NCI-H1105 (cell line): ENCODE measurements at places on chromosomes 16 and 17.
A peak's percentile ranks its signal among the peaks of the same experiment; 100 is the strongest.

- no peak for DNase-seq
These were observed 5.7 kb downstream of the CALB2 start for GRCh38 chr16:71364133-71364681.

DNA sequence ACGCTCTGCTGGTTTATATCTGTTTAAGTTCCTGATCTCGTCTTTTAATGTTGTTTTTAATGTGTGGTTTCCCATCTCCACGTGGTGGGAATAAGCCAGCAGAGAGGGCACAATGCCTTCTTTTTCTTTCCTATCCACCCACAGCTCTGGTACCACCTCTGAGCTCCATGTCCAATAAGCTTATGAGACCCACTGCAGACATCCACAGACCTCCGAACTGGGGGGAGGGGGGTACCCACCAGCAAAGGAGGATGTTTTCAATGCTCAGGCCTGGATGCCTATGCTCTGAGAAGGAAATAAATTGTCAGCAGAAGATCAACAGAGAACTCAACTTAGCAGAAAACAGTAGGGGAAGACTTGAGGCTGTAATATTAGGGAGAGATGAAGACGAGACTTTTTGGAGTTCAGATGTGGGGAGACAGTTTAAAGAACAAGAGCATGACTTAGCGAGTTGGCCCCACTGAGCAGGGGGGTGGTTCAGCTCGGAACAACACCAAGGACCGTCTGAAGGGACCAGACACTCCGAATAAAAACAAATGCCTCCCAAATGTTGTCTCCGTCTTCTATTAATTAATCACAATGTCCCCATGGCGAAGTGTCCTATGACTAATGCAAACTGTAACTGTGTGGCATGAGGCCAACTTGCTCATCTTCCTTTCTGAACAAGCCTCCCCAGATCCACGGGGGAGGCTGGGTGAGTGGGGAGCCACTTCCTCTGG lies 62.7 kb downstream of the GAS7 start:
- DNase-seq = no peak

DNA sequence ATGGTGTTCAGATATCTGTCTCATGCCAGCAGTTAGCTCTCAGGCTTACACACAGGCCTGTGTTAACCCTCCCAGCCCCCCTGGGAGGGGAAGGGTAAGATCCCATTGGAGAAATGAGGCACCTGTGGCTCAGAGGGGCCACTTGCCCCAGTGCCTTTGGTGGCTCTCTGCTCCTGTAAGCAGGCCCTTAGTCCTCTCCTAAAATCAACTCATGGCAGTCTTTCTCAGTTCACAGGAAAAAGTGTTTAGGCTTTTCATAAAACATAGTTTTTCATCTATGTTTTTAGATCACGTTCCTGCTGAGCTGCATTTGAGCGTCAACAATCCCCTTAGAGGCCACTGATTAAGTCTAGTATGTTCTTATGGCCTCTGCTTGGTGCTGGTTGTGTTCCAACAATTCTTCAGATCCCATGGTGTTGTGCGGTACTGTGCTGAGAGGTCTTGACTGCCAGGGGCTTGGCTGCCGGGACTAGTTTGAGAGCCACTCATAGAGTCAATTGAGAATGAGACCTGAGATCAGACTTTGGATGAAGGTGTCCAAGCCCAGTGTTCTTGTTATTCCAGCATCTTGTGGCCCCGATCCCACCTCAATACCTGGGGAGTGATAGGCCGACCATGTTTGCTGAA lies 10.6 kb downstream of the TAOK2 start:
- DNase-seq = no peak

- DNase-seq = peak; percentile 57
These were observed 21.6 kb upstream of the RASL10B start for GRCh38 chr17:35709874-35710273.

DNA sequence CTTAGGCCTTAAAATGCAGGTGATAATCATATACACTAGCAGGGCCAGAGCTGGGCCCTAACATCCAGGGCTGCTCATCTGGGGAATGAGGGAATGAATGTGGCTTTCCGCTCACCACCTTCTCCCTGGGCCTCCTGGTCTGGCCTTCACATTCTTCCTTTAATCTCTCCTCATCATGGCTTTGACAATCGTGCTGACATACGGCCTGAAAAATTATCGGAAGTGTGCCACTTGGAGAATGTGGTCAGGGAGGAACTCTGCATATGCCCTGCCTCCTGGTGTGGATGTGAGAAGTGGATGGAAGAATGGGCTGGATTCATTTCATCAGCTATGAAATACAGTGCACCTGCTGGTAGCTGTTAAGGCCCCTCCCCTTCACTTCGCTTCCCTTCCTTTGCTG lies 2.4 kb downstream of the WSCD1 start:
- no peak for DNase-seq

- DNase-seq = no peak
These were observed 21.4 kb downstream of the PLCD3 start for GRCh38 chr17:45110676-45111611.

DNA sequence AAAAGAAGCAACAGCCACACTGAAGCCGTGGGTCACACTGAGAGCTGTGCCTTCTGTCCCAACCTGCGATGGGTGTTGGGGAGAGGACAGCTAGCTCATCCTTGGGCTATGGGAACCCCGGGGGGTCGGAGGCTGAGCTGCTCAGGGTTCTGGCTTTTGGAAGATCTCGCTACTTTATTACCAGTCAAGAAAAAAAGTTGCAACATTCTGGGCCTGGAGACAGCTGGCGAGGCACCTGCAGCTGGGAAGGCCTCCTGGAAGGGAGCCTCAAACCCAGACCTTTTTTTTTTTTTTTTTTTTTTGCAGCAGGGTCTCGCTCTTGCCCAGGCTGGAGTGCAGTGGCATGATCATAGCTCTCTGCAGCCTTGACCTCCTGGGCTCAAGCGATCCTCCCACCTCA lies 24.9 kb downstream of the TPSD1 start:
- no peak for DNase-seq

- no peak for DNase-seq
These were observed 2.7 kb upstream of the KCNJ18 start for GRCh38 chr17:21689604-21690003.

- no peak for DNase-seq
These were observed 6.6 kb downstream of the LPO start for GRCh38 chr17:58244963-58245362.

- DNase-seq = no peak
These were observed 25.1 kb downstream of the SLC6A4 start for GRCh38 chr17:30210366-30210765.

DNA sequence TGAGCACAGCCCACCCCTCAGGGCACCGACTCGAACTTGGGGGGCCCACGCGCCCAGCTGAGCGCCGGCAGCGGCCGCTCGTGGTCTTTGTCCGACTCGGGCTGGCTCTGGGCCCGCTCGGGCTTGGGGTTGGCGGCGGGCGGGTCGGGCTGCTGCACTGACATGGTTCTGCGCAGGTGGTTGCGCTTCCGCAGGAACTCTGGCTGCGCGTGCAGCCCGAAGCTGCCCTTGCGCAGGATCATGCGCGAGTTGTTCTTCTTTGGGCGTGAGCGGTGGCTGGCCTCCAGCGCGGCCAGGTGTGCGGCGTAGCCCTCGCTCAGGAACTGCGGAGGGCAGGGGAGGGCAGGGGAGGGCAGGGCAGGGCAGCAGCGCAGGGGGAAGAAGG lies 11.1 kb downstream of the PIMREG start:
- no peak for DNase-seq

GRCh38 chr17:70225276-70225675 lies 55.9 kb downstream of the KCNJ2 start:
- no peak for DNase-seq

DNA sequence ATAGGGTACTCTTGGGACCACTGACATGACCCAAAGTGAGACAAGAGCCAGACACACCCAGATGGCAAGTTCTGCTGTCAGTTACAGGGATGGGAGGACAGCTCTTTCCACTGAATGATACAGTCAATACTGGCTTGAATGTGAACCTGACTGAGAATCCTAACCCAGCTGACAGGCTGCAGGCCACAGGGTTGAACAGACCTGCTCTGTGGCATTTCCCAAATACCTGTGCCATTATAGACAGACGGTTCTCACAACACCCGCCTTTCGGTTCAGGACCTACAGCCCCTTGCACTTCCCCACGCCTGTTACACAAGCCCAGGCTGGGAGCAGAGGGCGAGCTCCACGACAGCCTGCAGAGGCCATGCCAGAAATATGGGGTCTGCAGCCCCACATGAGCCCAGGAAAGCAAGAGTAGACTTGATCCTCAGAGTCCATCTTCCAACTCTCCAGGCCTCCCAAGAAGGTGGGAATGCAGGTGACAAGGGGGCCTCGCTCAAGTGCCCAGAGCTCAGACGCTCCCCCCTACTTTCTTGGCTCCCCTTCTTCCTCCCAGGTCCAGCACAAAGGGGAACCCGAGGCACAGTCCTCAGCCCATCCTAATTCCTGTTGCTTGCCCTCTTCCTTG lies 314.3 kb downstream of the SOX9 start:
- no peak for DNase-seq

- DNase-seq = no peak
These were observed 24.7 kb upstream of the KIFC3 start for GRCh38 chr16:57826706-57827625.

DNA sequence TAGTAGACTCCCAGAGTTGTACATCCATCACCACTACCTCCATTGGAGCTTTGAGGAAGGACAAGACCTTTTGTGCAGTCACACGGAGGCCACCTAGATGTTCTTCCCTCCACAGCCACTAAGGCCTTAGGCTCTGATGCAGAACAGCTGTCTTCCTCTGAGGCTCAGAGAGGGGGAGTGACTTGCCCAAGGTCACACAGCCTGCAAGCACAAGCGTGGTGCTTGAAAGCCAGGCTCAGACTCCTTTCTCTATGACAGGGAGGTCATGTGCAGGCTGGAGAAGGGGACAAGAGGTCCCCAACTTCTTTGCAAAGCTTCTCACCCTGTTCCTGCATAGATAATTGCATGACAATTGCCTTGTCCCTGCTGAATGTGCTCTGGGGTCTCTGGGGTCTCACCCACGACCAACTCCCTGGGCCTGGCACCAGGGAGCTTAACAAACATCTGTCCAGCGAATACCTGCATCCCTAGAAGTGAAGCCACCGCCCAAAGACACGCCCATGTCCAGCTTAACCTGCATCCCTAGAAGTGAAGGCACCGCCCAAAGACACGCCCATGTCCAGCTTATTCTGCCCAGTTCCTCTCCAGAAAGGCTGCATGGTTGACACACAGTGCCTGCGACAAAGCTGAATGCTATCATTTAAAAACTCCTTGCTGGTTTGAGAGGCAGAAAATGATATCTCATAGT lies 12.7 kb downstream of the SCGB1C2 start:
- DNase-seq = no peak

- DNase-seq = no peak
These were observed 17.7 kb upstream of the CDH15 start for GRCh38 chr16:89153848-89154271.

- no peak for DNase-seq
These were observed 144.1 kb downstream of the PITPNC1 start for GRCh38 chr17:67520916-67521774.

- DNase-seq = no peak
These were observed 46.3 kb downstream of the MRM1 start for GRCh38 chr17:36647636-36648035.

DNA sequence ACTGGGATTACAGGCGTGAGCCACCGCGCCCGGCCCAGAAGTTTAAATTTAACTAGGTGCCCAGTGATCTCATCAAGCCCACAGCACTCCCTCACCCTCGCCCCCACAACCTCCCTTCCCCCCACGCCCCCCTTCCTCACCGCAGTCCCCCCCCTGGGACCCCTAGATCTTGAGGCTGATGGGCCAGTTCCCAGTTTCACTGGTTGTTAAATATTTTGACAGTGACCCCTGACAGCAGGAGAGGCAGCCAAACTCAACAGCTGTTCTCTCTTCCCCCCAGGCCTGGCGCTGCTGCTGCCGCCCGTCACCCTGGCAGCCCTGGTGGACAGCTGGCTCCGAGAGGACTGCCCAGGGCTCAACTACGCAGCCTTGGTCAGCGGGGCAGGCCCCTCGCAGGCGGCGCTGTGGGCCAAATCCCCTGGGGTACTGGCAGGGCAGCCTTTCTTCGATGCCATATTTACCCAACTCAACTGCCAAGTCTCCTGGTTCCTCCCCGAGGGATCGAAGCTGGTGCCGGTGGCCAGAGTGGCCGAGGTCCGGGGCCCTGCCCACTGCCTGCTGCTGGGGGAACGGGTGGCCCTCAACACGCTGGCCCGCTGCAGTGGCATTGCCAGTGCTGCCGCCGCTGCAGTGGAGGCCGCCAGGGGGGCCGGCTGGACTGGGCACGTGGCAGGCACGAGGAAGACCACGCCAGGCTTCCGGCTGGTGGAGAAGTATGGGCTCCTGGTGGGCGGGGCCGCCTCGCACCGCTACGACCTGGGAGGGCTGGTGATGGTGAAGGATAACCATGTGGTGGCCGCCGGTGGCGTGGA lies 15.6 kb downstream of the QPRT start:
- DNase-seq = no peak

DNA sequence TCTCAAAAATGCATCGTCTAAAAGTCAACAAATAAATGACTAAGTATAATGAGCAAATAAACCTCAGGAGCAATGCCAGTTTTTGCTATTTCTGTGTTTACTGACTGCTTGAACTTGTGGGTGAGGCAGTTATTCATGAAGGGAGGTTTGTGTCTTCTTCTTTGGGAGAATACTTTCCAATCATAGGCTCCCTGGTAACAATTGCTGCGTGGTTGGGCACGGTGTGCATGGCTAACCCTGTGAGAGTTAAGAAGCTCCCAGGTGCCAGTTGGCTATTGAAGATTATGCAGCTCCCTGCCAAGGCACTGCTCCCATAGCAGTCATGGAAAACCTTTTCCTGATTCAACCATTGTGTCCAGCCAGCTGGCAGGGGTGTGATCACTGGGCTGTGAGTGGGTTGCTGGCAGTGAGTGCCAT lies 775.9 kb upstream of the GOT2 start:
- no peak for DNase-seq

DNA sequence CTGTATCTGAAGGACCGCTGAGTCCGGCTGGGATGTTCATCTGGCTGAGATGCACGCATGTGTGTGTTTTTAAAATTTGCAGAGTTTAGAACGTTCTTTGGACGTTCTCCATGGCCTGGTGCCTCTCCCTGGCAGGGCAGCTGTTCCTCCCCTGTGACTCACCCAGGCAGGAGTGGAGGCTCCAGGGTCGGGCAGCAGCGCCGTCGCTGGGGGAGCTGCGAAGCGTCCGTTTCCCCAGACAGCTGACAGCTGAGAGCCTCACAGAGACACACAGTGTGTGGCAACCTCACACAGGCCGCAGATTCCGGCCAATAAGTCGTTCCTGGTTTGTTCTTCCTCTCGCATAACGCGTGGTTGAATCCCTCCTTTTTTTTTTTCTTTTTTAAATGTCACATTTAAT lies 80.6 kb downstream of the OR1D5 start:
- no peak for DNase-seq

GRCh38 chr17:34339138-34339770 lies 17.0 kb upstream of the CCL13 start:
- no peak for DNase-seq

DNA sequence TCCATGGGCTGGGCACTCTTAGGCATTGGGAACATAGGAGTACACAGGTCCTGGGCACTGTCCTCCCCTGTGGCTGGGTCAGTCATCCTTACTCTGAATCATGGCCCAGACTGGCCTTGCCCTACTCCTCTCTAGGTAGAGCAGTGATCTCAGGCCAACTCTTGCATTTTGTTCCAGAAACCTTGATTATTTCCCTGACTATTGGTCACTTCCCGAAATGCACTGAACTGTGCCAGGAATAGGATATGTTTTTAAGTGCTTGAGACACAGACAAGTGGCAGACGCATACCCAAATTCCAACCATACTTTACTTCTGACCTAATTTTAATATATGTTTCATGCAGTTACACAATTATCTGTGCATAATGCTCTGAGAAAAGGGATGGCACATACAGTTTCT lies 10.3 kb downstream of the KRABD2 start:
- DNase-seq = no peak
